Uterus (tissue), 4 donors: ENCODE measurements at places on chromosomes 7 and 10. TPM values are rescaled to one million over a fixed set of nuclear protein-coding genes. Genes with fewer than 3 reads are reported as not detected.
A peak's percentile ranks its signal among the peaks of the same experiment; 100 is the strongest.

CALHM3 gene
- total RNA-seq = not detected

AKR1D1 gene
- total RNA-seq = not detected

FAM107B gene
- total RNA-seq = 44.7 TPM

TRIM74 gene
- total RNA-seq = 2.9 TPM

PCGF5 gene
- total RNA-seq = 10.8 TPM

NKX6-2 gene
- total RNA-seq = not detected

CPA4 gene
- 1.3 TPM for total RNA-seq

- H3K36me3 ChIP-seq = no peaks in the 10 kb centered on the region
- H3K27ac ChIP-seq = no peak overlapping the region
- H3K4me3 ChIP-seq = no peak overlapping the region
- peaks cover 6% of the 10 kb centered on the region for H3K27me3 ChIP-seq
- DNase-seq = no peak
Observed at GRCh38 chr10:132970641-132971438, 28.5 kb upstream of the CFAP46 start.

DNA sequence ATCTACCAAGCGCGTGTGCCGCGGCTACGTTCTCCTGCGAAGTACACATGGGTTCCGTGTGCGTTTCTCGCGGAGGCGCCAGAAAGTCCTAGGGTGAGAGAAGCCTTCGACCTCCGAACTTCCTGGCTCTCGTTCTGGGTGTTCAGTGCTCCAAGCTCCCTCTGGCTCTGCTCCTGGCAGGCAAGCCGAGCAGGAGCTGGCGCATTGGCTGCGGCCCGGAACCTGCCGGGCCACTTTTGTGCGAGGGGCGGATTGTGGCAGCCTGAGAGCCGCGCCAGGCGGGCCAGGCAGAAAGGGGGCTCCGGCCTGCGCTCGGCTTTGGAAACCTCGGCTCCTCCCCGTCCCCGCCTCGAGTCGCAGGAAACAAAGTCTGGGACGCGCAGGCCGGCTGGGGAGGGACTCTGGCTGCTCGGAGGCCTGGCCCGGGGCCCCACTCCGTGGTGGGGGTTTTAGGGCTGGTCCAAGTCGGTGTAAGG, 9.6 kb downstream of the EMX2 start:
- H3K4me1 ChIP-seq = no peaks in the 10 kb centered on the region
- H3K27ac ChIP-seq = peak overlapping the region; percentile 98
- no peaks in the 10 kb centered on the region for H3K36me3 ChIP-seq
- no peaks in the 10 kb centered on the region for H3K27me3 ChIP-seq
- H3K4me3 ChIP-seq = peak overlapping the region; percentile 40

GRCh38 chr10:6580279-6581029, 378 bp upstream of the PRKCQ start:
- no peaks in the 10 kb centered on the region for H3K36me3 ChIP-seq
- H3K27ac ChIP-seq = peak overlapping the region; percentile 55
- H3K4me3 ChIP-seq = peak overlapping the region; percentile 19
- H3K27me3 ChIP-seq = no peaks in the 10 kb centered on the region

DNA sequence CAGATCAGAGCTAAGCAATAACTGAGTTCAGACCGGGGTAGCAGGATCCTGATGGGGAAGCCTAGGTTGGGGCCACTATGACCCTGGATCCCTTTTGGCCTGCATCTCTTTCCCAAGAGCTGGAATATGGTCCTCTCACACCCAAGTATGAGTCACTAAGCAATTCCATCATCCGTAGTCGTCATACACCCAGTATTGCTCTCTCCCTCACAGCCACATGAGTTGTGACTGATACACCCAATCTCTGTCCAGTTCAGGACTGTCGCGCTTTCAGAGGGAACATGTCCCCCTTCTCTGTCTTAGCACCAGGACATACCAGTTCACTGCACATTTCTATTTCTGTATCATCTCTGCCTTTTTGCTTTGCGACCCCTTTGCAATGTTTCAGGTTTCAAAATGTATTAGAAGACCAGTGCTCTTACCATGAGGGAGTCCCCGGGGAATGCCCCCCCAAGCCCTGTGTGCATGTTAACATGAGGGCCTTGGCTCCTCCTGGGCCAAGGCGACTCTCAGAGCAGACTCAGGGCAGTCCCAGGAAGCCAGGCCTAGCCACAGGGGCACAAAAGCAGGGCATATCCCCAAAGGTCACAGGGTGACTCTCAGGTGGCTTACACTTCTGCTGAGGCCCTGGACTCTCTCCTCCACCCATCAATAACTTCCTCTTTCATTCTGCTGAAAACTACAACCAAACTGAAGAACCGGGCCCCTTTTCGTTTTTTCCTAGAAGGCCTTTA, 75.3 kb upstream of the SAMD8 start:
- H3K36me3 ChIP-seq = no peaks in the 10 kb centered on the region
- H3K27ac ChIP-seq = no peak overlapping the region
- no peak for DNase-seq
- no peaks in the 10 kb centered on the region for H3K4me1 ChIP-seq

DNA sequence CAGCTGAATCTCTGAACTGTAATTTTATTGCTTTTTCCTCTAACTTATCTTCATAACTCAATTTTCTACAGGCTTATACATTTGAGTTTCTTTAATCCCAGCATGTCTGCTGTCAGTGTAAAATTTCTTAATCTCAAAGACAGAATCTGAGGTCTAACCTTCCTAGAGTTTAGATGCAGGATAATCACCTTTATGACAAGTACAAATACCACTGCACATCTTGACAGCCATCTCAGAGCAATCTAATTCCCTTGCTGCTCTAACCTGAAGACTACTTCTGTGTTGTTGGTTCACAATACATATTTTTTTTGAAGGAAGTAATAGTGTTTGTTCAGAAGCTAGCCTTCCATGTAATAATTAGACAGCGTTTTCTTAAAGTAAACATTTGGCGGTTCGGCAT, 424.2 kb upstream of the ZWINT start:
- H3K4me3 ChIP-seq = no peak overlapping the region
- no peak for DNase-seq
- H3K36me3 ChIP-seq = no peaks in the 10 kb centered on the region

DNA sequence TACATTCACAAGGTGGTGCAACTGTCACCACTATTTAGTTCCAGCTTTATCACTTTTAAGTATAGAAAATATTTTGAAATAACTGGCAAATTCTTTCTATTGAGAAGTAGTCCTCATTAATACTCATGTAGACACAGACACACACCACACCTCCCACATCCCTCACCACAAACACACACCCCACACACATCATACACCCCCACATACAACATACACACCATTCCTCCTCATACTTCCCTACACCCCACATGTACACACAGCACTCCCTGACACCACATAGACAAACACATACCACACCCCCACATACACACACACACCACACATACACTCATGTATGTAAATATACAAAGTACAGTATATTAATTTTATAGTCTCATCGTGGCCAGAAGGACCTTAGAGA, 178.8 kb downstream of the LRMDA start:
- no peaks in the 10 kb centered on the region for H3K27me3 ChIP-seq
- H3K27ac ChIP-seq = no peak overlapping the region
- H3K4me3 ChIP-seq = no peak overlapping the region
- peaks cover 7% of the 10 kb centered on the region for H3K4me1 ChIP-seq
- no peaks in the 10 kb centered on the region for H3K36me3 ChIP-seq

GRCh38 chr10:125016123-125016522, 74.2 kb downstream of the ZRANB1 start:
- peaks cover 26% of the 10 kb centered on the region for H3K4me1 ChIP-seq
- no peaks in the 10 kb centered on the region for H3K36me3 ChIP-seq
- peak overlapping the region; percentile 3 for H3K4me3 ChIP-seq
- peak; percentile 39 for DNase-seq
- no peaks in the 10 kb centered on the region for H3K27me3 ChIP-seq

DNA sequence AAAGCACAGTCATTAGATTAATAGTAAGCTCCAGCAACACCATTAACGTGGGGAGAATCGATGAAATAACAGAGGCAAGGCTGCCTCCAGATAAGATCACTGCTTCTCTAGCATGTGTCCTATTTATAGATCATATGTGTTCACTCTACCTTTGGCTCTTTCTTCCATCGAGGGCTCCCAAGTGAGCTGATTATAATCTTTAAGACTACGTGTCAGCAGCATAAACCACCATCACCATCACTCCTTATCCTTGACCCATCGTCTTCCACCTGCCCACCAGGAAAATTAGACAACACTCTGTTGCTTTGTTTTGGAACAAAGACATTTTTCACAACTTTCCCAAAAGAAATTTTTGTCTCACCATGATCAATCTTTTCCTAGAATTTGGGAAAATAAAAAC, 71.2 kb upstream of the CARD11 start:
- no peaks in the 10 kb centered on the region for H3K4me1 ChIP-seq
- H3K27me3 ChIP-seq = no peaks in the 10 kb centered on the region
- H3K36me3 ChIP-seq = no peaks in the 10 kb centered on the region
- no peak for DNase-seq
- H3K27ac ChIP-seq = no peak overlapping the region
- no peak overlapping the region for H3K4me3 ChIP-seq

- H3K4me1 ChIP-seq = no peaks in the 10 kb centered on the region
- H3K36me3 ChIP-seq = no peaks in the 10 kb centered on the region
- H3K4me3 ChIP-seq = no peak overlapping the region
- no peak for DNase-seq
Observed at GRCh38 chr7:15854841-15855524, 168.5 kb upstream of the MEOX2 start.

- no peak overlapping the region for H3K4me3 ChIP-seq
- H3K4me1 ChIP-seq = no peaks in the 10 kb centered on the region
- no peaks in the 10 kb centered on the region for H3K36me3 ChIP-seq
- DNase-seq = no peak
- no peaks in the 10 kb centered on the region for H3K27me3 ChIP-seq
Observed at GRCh38 chr10:5608608-5609220, 57.7 kb downstream of the ASB13 start.

DNA sequence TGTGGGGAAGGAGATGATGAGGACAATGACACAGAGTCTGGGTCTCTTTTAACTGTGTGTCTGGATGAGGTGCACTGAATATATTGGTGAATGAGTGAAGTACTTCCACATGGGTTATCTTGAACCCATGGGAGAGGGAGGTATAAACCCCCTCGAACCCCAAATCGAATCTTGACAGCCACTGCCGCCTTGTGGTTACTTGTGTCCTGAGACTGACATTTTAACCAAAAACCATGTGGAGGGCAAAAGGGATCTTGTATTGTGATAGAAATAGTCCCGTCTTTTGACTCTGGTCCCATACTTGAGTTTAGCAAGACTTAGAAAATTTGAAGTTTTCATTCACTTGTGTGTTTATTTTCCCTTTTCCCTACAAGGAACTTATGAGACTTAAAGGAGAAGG, 283.3 kb downstream of the PHTF2 start:
- H3K27ac ChIP-seq = no peak overlapping the region
- H3K4me1 ChIP-seq = no peaks in the 10 kb centered on the region
- H3K4me3 ChIP-seq = no peak overlapping the region
- no peaks in the 10 kb centered on the region for H3K36me3 ChIP-seq
- H3K27me3 ChIP-seq = no peaks in the 10 kb centered on the region
- no peak for DNase-seq

GRCh38 chr10:112395809-112396530, 22.1 kb downstream of the ACSL5 start:
- H3K4me1 ChIP-seq = no peaks in the 10 kb centered on the region
- H3K36me3 ChIP-seq = no peaks in the 10 kb centered on the region
- H3K4me3 ChIP-seq = no peak overlapping the region
